ENCODE measurements at places on chromosomes 1 and 21.

DNA sequence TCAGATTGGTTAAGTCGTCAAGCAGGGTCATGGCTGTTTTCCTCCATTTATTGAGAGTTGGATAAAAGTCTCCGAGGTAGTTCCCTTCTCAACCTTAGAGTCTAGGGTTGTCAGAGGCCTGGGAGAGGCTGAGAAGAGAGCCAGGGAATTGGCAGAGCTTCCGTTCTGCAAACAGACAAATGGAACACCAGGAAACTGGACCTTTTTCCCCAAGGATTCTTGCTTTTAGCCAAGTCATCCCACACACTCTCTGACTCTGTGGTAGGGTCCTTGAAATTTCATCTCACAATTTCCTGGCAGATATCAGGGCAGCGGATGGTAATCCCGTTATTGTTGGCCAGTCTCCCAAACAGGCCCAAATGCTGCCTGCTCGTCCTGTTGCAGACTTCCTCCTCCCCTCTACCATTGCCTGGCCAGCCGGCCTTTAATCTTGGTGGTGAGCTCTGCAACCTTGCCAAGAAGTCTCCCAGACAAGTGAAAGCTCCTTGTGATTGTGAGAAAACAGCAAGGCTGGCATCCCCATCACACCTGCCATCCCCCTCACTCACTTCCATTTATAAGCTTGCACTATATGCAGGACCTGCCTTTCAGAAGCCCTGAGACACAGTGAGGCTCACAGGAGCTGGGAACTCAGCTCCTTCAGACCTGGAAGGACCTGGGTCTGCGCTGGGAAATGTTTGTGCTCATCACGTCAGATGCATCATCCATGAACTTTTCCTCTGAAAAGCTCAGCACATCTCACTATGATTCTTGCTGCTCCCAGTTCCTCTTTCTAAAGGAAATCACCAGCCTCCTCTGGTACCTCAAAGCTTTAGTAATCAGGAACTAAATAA is 13.7 kb upstream of the SRP9 start:
- DNase-seq, result no peak

GRCh38 chr1:94622757-94623156 is 81.2 kb upstream of the F3 start:
- DNase-seq, result no peak

- no peak for DNase-seq
Observed at GRCh38 chr1:62879962-62880361, 96.0 kb downstream of the ATG4C start.

DNA sequence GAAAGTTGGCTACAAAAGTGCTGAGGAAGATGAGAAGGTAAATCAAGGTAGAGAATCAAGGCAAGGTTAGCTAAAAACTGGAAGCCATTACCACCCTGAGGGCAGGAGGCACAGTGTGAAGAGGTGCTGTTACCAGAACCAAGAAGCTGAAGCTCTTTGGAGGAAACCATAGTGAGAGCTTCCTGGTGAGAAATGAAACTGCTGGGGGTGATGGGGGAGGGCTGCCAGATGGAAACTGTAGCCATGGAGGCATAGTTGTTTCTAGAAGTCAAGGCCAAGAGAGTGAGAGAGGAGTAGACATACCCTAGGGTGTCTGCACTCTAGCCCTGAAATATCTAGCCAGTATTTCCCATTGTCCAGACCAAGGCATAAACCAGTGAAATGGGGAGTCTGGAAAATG is 28.7 kb downstream of the IFI44 start:
- DNase-seq, result no peak

GRCh38 chr1:76939050-76939816 is 72.0 kb downstream of the ST6GALNAC5 start:
- no peak for DNase-seq

GRCh38 chr1:58789322-58789856 is 5.5 kb upstream of the JUN start:
- DNase-seq, result no peak

DNA sequence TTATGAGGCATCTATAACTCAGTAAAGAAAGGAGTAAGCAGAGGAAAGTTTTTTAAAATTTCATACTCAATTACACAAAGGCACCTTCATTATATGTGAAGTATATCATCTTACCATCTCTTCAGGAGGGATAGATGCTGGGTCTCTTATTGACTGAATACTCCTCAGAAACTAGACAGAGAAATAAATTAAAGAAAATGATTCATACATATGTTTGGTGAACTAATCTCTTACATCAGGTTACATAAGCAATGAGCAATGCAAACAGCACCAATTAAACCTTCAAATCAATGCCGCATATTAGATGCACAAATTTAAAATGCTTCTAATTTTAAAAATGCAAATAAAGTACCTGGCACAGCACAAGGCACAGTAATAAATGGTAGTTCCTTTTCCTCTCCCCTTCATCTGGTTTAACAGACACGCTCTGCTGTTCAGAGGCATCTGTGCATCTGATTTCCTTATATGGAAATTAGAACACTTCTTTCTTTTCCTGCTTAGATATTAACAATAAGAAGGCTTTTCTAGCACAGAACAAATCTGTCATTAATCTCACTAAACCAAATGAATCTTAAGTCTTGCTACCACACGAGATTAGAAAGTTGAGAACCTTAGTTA is 20.0 kb downstream of the SCYL3 start:
- DNase-seq, result no peak

- DNase-seq, result no peak
Observed at GRCh38 chr1:220454155-220454777, 73.7 kb upstream of the MARK1 start.

DNA sequence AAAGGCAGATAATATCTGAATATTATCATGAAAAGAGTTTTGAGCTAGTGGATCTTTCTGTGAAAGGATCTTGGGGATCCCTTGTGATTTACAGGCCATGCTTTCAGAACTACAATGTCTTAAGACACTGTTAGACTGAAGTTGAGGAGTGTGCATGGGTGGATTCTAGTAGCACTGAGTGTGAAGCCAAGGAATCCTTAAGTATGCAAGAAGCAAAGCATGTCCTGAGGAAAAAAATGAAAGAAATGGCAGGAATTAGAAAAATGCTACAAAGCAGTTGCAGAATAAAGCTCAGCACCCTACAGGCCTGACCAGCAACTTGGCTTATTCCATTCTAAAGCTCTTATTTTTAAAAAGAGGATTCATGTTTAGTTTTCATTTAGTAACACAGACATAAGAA is 11.9 kb downstream of the STX6 start:
- no peak for DNase-seq

DNA sequence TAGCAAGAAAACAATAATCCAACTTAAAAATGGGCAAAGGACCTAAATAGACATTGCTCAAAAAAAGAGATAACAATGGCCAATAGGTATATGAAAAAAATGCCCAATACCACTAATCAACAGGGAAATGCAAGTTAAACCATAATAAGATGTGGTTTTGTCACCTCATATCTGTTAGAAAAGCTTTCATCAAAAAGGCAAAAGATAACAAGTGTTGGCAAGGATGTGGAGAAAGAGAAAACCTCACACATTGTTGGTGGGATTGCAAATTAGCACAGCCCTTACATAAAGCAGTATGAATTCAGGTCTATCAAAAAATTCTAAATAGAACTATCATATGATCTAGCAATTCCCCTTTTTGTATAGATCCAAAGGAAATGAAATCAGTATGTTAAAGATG is 387.2 kb upstream of the DUSP10 start:
- no peak for DNase-seq

GRCh38 chr1:154219541-154219940 is 1.2 kb upstream of the UBAP2L start:
- no peak for DNase-seq

GRCh38 chr1:204979891-204980649 is 62.9 kb upstream of the CNTN2 start:
- DNase-seq, result no peak

DNA sequence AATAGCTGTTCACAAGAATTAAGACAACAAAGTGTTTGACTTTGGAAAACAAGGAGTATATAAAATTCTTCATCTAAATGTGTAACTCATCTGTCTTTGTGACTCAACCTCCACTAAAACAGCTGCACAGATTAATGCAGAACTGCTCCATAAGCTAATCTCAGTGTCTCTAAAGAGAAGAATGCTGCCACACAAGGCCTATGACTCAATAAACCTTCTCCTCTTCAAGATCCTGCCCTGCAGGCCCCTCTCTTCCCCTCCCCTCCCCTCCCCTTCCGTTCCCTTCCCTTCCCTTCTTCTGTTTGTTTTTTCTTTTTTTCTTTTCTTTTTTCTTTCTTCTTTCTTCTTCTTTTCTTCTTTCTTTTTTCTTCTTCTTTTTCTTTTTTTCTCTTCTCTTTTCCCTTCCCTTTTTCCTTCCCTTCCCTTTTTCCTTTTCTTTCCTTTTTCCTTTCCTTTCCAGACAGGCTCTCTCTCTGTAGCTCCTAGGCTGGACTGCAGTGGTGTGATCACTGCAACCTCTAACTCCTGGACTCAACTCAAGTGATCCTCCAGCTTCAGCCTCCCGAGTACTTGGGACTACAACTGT is 1052.8 kb downstream of the BRINP3 start:
- no peak for DNase-seq

Measured in esophagus squamous epithelium (tissue), 5 donors.